NCI-H1694 (cell line): ENCODE measurements at places on chromosomes 12 and 14.
A peak's percentile ranks its signal among the peaks of the same experiment; 100 is the strongest.

- DNase-seq = no peak
Measured at GRCh38 chr12:68452078-68452715, 120.0 kb upstream of the MDM1 start.

DNA sequence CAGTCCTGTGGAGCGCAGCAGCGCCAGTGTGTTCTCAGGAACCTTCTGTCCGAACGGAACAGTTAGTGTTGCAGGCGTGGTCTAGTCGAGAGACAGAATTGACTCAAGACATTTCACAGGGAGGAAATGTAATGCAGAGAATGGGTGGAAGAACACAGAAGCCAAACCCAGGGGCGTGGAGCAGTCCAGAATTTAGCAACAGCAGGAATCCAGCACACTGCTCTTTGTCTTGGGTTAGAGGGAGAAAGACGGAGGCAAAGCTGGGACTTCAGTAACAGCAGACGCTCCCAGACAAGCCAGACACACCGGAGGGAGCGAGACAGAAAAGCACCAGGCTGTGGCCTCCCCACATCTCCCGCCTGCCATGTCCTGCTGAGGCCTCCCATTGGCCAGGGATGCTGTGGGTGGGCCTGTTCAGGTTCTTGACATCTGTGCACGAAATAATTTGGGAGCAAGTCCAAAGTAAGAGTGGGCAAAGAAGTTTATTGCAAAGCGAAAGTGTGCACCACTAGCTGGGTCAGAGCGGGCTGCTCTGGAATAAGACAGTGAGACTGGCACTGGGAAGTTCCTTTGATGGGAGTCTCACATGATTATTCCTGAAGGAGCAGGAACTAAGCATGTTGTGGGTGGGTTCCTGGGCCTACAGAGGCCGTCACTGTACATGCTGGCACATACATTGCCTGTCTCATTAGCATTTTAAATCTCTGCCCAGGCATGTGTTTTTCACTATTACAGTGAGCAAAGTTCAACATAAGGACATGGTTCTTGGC, 339.3 kb upstream of the SFSWAP start:
- DNase-seq = peak; percentile 3

GRCh38 chr12:4119157-4119761, 154.3 kb upstream of the CCND2 start:
- no peak for DNase-seq

DNA sequence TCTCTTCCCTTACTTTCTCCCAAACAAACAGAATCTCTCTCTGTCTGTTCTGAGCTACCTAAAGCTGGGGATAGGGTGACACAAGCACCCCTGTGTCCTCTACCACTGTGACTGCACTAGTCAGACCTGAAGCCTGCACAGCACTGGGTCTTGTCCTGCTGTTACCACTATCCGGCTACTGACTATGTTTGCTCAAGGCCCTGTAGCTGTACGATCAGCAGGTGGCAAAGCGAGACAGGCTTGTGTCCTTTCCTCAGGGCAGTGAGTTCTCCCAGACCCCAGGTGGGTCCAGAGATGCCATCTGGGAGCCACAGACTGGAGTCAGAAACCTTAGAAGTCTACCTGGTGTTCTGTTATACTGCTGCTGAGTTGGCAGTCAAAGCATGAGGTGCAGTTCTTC, 116.4 kb downstream of the NUBPL start:
- DNase-seq = no peak

DNA sequence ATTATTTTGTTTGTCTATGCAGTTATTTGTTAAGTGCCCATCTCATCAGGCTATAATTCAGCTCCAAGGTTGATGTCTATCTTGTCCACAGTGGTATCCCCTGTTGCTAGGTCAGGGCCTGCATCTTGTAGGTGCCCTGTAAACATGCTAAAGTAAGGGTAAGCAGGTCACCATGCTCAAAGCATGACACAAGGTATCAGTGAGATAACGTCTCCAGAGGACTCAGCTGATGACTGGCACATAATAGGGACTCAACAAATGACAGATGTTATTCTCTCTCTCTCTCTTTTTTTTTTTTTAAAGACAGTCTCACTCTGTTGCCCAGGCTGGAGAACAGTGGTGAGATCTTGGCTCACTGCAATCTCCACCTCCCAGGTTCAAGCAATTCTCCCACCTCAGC, 2.3 kb downstream of the SDSL start:
- no peak for DNase-seq

GRCh38 chr12:54371328-54372112, 7.2 kb upstream of the GPR84 start:
- peak; percentile 26 for DNase-seq

- no peak for DNase-seq
Measured at GRCh38 chr14:89332031-89332430, 85.0 kb downstream of the FOXN3 start.

GRCh38 chr12:80234667-80235066, 135.3 kb downstream of the OTOGL start:
- DNase-seq = no peak

- DNase-seq = no peak
Measured at GRCh38 chr12:9760120-9760519, 581 bp downstream of the CD69 start.

DNA sequence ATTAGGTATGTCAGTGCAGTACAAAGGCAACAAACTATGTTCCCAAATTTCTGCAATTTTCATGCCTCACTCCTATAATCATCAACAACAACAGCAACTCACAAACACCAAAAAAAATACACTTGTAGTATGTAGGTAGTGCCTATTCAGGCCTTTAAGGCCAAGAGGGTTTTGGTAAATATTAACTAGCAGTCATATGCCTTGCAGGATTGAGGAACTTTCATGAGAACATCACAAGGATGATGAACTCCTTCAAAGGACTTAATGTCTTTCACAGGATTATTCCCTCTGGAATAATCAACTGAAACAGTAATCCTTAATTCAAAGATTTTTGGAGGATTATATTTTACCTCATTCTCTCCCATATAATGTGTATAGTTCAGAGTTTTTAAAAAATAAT, 293.8 kb downstream of the NOVA1 start:
- no peak for DNase-seq

DNA sequence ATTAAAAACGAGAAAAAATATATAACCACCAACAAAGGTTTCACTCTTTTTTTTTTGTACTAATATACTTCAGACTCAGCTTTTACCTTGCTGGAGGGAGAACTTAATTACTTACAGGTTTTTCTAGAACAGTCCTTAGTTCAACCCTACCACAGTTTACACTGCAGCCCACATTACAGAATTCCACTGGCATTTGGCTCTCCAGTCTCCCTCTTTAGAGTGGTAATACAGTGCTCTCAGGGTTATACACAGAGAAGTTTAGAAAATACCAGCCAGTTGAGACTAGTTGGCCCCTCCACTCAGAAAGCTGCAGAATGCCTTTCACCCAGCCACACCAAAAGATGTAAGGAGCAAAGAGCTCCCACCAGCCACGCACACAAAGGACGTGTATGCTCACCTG, 122.3 kb upstream of the DIO3 start:
- no peak for DNase-seq

GRCh38 chr12:126719912-126720705, 1546.9 kb upstream of the TMEM132C start:
- DNase-seq = no peak

DNA sequence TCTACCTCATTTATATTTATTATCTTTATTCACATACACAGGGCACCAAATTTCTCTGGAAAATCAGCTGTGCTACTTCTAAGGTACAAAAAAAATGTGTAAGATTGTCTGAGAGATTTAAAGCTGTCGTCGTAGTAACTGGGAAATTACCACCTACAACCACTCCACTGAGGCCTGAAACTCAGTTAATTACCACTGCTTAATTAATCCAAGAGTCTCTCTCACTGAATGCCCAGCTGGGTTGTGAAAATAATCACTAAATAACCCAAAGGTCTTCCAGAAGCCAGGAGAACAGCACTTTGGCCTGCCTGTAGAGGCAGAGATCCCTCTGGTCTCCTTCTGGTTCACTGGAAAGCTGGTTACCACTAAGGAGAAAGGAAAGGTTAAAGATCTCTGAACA, 207.2 kb upstream of the TMPO start:
- DNase-seq = no peak

DNA sequence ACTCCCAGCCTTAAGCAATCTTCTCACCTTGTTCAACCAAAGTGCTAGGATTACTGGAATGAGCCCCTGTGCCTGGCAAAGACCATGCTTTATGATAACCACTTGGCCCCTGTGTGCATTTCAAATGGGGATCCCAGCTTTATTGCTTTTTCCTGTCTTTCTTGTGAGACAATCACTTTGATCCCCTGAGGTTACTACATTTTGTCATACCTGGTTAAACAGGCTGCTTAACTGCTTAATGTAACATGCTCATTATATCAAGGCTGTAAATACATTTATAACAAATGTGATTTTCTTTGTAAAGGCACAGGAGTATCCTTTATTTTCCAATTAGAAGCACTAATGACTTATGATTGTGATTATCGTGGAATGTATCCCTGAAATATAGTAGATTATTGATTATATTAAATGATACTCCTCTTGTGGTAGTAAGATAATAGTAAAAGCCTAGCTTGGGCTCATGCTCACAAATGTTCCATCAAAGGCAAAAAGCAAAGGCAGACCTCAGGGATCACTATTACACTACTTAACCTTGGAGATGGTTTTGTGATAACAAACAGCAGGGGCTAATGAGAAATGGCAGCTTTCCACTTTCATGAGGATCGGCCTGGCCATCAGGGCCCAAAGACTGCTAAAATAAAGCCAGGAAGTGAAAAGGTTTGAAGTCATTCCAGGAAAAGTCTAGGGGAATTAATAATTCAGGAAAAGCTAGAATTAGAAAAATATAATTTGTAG, 290.8 kb upstream of the MDGA2 start:
- no peak for DNase-seq

GRCh38 chr12:49028666-49029275, 10.2 kb upstream of the PRKAG1 start:
- no peak for DNase-seq

- no peak for DNase-seq
Measured at GRCh38 chr12:130976171-130976720, 22.5 kb downstream of the ADGRD1 start.

DNA sequence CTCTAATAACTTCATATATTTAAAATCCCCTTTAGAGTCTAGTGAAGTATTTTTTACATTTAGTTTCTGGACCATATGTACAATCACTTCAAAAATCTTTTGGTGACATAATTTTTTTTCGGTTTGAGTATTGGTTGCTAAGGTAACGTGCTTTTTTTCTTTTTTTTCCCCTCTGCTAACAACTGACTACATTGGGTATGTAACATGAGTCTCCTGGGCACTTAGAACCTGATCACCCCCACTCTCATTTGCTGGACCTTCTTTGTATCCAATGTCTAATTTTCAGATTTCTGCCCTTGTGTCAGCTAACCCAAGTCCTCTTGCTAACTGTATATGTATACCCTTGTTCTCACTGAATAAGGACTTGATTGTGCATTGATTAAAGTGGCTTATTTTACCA, 592.9 kb upstream of the FLRT2 start:
- DNase-seq = no peak

- no peak for DNase-seq
Measured at GRCh38 chr12:93237235-93237915, 140.3 kb upstream of the NUDT4 start.

DNA sequence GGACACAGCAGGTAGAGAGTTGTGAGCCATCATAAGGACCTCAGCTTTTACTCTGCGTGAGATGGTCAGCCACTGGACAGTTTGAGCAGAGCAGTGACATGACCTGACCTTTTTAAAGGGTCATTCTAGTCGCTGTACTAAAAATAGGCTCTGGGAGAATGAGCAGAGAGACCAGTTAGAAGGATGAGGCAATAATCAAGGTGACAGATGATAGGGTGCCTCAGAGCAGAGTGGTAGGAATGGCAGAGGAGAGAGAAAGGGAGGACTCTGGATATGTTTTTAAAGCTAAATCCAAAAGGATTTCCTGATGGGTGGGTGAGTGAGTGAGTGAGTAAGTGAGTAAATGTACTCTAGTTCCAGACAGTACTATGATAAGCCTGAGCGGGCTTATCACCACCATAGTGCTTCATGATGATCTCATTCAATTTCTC, 83.6 kb upstream of the ARHGAP5 start:
- no peak for DNase-seq

GRCh38 chr12:100273782-100274181, 6.8 kb downstream of the SCYL2 start:
- DNase-seq = peak; percentile 11

GRCh38 chr14:22304326-22304725, 284.7 kb downstream of the DAD1 start:
- DNase-seq = no peak

GRCh38 chr12:113949321-113950305, 16.5 kb downstream of the RBM19 start:
- DNase-seq = no peak

DNA sequence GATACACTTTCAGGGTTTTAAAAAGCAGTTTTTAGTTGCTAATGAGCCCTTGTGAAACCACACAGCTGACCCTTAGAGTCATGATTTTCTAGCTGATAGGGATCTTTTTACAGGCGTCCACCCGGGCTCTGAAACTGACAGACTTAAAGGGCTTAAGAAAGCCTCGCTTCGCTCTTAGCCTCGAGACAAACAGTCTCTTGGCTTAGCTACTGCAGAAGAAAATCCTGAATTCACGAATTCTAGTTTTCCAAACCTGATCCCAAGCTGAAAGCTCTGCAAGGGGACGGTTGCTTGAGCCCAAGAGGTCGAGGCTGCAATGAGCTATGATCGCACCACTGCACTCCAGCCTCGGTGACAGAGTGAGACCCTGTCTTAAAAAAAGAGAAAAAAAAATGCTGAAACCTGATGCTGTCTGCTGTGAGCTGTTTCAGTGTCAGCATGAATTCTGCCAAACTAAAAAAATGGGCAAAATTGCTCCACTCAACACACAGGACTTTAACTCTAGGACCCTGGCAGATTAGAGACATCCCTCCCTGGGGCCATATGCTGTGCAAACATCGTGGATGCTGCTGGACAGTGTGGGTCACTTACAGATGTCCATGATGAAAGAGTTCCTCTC, 3.1 kb upstream of the HPD start:
- DNase-seq = no peak

GRCh38 chr12:41436076-41436475, 248.0 kb downstream of the PDZRN4 start:
- DNase-seq = no peak

DNA sequence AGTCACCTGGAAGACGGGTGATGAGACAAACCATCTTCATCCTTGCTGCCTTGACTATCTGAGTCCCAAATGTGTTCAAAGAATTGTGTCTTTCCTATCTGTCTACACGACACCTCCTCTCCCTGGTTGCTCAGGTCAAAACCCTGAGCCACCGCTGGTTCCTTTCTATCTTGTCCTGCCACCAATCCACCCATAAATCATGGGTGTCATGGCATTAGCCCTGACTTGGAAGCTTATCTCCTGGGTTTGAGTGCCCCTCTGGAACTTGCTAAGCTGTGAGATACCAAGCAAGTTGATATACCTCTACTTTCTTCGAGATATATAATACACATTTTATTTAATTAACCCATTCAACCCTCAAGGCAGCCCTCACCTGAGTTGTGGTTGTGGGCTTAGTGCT, 57.9 kb downstream of the ASCL4 start:
- no peak for DNase-seq

DNA sequence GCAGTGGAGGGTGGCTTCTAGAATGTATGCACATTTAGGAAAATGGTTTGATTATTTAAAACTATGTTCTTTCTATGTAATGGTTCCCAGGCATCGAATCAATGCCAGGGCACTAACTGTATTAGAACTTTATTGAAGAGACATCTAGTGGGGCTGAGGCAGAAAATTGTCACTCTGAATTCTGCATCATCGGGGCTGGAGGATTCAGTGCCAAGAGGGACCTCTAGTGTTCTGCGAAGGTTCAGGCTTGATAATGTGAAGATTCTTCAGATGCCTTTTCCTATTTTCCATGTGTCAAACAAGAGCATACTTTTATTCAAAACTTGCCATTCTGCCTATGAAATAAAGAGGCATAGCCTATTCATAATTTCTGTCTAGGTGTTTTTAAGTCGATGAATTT, 146.3 kb downstream of the CAND1 start:
- DNase-seq = peak; percentile 70

- no peak for DNase-seq
Measured at GRCh38 chr14:103444837-103445524, 59.8 kb downstream of the MARK3 start.
